ELR (cell line): ENCODE measurements at places on chromosomes 11 and 22.

DNA sequence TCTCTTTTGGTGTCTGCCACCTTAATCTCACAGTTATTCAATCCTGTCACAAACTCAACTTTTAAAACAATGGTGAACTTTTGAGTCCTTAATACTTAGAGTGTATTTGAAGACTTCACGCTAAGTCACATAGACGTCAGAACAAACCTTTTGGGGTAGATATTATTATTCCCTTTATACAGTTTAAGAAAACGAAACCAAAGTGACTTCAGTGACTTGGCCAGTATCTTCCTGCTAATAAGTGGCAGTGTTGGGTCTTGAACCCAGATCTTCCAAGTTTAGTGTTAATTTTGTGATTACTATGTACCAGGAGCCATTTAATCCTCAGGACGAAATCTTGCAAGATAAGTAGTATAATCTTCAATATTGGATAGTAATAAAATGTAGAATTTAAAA is 691 bp downstream of the CEP295 start:
- peak; percentile 17 for DNase-seq

GRCh38 chr22:22099194-22099486 is 116.6 kb upstream of the TOP3B start:
- no peak for DNase-seq

DNA sequence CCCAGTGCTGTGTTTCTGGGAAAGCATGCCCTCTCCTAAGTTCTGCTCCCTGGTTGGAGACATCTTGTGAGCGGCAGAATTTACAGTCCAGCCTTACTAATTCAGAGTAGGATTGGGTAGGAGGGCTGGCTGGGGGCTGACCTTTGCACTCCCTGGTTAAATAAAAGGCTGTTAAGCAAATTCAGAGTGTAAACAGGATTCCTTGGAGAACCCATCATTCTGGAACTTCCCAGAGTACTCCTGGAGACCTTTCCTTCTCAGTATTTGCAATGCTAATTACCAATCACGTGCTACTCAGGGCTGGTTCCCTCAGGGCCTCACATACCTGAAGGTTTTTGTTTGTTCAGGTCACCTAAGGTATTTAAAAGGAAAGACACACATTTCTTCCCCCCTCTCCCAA is 340.2 kb downstream of the TBC1D22A start:
- DNase-seq, result no peak

- no peak for DNase-seq
Observed at GRCh38 chr11:96024666-96025065, 100.8 kb upstream of the MTMR2 start.

- DNase-seq, result no peak
Observed at GRCh38 chr11:76239483-76240160, 33.3 kb upstream of the WNT11 start.

DNA sequence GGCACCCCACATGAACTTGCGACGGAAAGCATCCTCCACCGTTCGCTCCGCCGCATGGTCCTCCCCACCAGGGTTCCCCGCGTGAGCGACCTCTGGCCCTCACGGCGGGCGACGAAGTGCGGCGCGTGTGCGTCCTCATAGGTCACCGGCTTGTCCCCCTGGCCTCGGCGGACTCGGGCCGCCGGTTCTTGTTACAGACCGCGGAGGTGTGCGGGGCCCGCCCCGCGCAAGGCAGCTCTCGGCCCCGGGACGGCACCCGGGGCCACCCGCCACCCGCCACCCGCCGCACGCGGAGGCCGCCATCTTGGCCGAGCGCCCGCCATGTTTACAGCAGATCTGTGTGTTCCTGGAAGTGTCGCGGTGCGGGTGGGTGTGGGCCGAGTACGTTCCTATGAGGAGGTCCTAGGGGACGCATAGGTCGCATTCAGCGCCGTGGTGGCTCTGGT is 3.5 kb upstream of the IFITM2 start:
- DNase-seq, result no peak

DNA sequence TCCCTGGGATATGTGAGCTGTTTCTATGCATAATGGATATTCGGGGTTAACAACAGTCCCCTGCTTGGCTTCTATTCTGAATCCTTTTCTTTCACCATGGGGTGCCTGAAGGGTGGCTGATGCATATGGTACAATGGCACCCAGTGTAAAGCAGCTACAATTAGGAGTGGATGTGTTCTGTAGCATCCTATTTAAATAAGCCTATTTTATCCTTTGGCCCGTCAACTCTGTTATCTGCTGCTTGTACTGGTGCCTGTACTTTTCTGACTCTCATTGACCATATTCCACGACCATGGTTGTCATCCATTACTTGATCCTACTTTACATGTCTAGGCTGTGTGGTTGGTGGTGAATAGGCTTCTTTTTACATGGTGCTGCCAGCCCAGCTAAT is 1.3 kb downstream of the TUG1 start:
- DNase-seq, result no peak

- DNase-seq, result no peak
Observed at GRCh38 chr11:44600261-44600660, 34.8 kb downstream of the CD82 start.

DNA sequence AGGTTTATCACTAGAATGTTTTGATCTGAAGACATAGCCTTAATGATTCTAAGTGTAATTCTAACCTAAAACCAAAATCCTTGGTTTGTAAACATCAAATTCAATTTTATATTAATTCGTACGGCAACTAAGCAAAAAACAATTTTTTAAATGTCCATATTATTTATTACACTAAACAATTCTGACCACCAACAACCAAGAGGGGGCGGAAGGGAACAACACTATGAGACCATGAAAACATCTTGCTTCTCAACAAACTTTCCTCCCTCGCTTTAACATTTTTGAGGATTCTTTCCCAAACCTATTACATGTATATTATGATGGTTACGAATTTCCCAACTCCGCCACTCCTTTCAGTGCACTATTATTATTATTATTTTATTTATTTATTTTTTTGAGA is 6.5 kb upstream of the UCP2 start:
- peak; percentile 29 for DNase-seq

- DNase-seq, result no peak
Observed at GRCh38 chr11:82731691-82732277, 1.9 kb downstream of the FAM181B start.

GRCh38 chr11:9069862-9070470 is 21.4 kb downstream of the SCUBE2 start:
- DNase-seq, result no peak

DNA sequence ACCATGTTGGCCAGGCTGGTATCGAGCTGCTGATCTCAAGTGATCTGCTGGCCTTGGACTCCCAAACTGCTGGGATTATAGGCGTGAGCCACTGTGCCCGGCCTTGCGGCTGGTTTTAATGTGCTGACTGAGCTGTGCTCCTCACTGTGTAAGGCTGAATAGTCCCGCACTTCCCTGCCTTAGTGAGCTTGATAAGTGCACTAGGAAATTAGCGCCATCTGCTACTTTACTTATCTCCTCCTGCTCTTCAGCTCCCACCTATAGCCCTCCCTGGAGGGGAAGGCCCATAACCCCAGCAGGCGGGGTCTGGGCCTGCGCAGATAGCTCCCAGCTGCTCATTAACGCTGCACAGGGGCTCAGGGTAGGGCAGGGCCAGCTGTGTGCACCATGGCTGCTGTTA is 49.4 kb downstream of the CLMP start:
- peak; percentile 32 for DNase-seq

GRCh38 chr11:67050139-67050538 is 6.5 kb upstream of the RHOD start:
- DNase-seq, result no peak

- no peak for DNase-seq
Observed at GRCh38 chr22:40480996-40481395, 110.6 kb downstream of the SGSM3 start.

DNA sequence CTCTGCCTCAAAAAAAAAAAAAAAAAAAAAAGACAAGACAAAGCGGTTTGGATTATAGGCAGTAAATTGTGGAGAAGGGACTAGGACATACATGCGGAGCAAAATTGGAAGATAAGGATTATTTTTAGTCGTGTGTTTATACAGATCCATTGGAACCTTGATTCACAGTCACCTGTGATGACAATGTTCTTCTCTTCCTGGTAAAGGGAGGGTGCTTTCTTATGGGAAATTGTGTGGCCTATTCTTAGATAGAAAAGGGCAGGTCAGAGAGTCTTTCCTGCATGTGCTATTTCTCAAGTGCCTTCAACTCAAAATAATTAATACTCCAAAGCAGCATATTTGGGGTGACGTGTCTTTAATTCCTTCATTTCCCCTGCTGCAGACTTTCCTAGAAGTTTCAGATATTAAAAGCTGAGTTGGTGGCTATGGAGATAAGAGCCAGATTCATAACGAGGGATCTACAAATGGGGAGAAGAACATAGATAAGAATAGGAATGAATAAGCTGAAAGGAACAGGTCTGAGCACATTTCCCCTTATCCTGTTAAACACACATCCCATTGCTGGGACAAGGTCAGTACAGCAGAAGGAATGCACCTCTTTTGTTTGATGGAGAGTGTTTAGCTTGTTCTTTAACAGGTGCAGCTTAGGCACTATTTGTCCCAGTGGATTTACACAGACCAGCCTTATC is 22.5 kb downstream of the GSTT2B start:
- no peak for DNase-seq

GRCh38 chr11:116791002-116791812 is 472 bp downstream of the APOA5 start:
- DNase-seq, result peak; percentile 69

DNA sequence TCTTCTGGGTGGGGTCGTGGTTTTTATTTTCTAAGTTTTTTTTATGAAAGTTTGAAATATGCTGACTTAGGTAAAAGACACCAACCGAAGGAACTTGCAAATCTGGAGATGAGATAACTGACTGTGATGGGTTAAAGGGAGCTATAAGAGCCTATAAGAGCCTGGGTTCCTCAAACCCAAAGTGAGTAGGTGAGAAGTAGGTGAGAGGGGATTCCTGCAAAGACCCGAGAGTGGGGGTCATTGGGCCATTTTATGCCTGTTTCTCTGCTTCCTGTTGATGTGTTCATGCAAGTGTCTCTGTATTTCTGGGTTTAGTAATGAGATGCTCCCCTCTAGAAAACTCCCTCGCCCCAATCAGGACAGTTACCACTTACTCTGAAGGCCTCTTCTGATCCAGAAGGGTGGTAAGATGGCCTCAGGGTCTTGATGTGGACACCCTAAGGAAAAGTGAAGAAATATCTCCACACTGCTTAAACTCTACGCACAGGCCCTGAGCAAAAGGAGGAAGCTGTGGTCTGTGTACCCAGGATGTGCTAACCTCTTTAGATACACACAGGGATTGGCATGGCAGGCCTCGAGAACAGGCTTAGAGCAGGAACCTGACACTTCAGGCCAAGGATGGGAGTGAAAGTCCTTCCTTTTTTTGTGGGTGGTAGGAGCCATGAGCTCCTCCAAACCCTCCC is 1.8 kb downstream of the FLI1 start:
- DNase-seq, result peak; percentile 59
